Fibroblast of villous mesenchyme (primary cell): ENCODE measurements at places on chromosomes 5 and 9. TPM values are rescaled to one million over a fixed set of nuclear protein-coding genes. Genes with fewer than 3 reads are reported as not detected.

DNA sequence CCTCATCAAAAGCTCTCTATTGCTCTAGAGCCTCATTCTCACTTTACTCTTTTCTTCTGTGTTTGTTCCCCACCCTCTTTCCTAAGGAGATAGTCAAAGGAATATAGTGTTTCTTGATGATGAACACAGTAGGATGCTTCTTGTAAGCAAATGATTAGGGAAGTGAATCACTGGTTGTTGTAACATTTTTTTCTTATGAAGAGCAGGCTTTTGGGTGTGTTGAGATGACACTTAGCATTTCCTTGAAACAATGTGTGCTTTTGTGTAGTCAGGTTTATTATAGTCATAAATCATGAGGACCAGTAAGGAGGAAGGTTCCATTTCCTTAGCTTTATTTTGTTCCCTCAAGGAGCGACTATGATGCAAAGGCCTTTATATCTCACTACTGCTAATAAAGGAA is 1991.3 kb upstream of the C9orf72 start:
- DNase-seq: peak; percentile 86

DBH gene
- total RNA-seq: not detected in 2 replicates

DNA sequence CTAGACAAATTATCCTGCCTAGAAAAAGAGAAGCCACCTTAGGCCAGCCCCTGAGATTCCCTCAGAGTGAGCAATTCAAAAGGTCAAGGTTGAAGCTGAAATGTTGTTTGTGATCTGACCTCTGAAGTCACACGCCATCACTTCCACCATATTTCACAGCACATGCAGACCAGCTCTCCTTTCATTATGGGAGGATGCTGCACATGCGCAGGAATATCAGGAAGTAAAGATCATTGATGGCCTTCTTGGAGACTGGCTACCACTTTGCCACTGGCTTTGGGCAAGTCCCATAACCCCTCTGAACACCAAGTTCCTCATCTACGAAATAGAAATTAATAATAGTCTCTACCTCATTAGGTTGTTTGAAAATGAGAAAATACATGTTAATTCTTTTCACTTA is 39.5 kb downstream of the CDO1 start:
- no peak for DNase-seq

DNA sequence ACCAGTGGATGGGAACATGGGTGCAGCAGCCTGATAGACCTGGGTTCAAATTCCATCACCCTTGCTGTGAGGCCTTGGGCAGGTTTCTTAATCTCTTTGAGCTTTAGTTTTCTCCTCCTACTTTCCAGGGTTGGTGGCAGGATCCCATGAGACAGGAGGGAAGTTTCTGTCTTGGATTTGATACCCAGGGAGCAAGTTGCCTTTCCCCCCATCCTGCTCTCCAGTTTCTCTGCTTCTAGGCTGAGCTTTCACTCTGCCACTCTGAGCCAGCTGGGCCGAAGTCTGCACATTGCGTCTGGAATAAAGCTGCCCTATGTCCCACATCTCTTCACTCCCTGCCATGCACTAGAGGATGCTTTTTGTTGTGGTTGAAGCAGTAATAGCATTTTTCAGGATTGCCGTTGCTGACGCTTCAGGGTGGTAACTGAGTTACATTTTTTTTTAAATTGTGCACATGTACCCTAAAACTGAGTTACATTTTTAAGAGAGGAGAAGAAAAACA is 40.5 kb upstream of the ANGPTL2 start:
- no peak for DNase-seq

PCDH12 gene
- under 0.01 TPM in 1 of 2 replicates, not detected in the other for total RNA-seq

- DNase-seq: no peak
Measured at GRCh38 chr5:62645223-62645622, 66.6 kb downstream of the LRRC70 start.

C5orf58 gene
- not detected in 2 replicates for total RNA-seq

SLC4A9 gene
- not detected in 2 replicates for total RNA-seq

DNA sequence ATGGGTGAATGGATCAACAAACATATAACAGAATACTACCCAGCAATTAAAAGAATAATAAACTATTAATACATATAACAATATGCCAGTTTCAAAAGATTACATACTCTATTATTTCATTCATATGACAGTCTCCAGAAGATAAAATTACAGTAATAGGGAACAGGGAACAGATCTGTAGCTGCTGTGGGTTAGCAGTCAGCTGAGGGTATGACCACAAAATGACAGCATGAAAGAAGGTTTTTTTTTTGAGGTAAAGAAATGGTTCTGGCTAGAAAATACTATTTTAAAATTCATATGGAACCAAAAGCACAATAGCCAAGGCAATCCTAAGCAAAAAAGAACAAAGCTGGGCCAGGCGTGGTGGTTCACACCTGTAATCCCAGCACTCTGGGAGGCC is 73.0 kb upstream of the NR5A1 start:
- no peak for DNase-seq

- peak; percentile 61 for DNase-seq
Measured at GRCh38 chr9:21454149-21454548, 13.9 kb downstream of the IFNA1 start.

PLEKHG4B gene
- total RNA-seq: under 0.01 TPM in 2 replicates

GRCh38 chr9:11194246-11194645 is 581.4 kb upstream of the PTPRD start:
- DNase-seq: no peak

WDR70 gene
- total RNA-seq: 23.5 and 29.4 TPM in 2 replicates

DNA sequence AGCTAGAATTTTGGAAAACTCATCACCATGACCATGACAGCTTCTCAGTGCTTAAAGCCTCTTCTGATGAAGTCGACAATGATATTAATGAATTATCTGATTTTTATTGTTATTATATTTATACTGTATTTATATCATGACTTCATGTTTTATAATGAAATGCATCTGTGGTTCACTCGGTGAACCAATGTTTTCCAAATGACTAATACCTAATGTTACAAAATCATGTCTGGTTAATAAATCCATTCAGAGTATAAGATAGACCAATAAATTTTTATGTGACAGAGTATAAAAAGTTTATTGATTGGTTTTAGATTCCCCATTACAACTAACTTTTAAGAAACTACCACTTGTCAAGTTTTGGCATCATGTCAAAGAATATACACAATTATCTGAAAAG is 416.5 kb downstream of the MLLT3 start:
- peak; percentile 59 for DNase-seq

HRH2 gene
- not detected in 2 replicates for total RNA-seq

GRCh38 chr5:7434914-7435313 is 39.0 kb downstream of the ADCY2 start:
- DNase-seq: no peak

RMRP gene
- total RNA-seq: 103,191 and 163,599 TPM in 2 replicates

PTGR1 gene
- 85.4 and 116 TPM in 2 replicates for total RNA-seq

GRIA1 gene
- total RNA-seq: 8.1 and 22.5 TPM in 2 replicates

- no peak for DNase-seq
Measured at GRCh38 chr5:137960819-137961218, 71.6 kb downstream of the PKD2L2 start.

GABRA1 gene
- not detected in 2 replicates for total RNA-seq

- peak; percentile 10 for DNase-seq
Measured at GRCh38 chr5:120684749-120685415, 220.8 kb downstream of the PRR16 start.

- DNase-seq: no peak
Measured at GRCh38 chr9:133112663-133113026, 8.4 kb downstream of the RALGDS start.

SV2C gene
- total RNA-seq: not detected in 2 replicates

GRCh38 chr9:128034821-128035652 is 32.1 kb downstream of the NAIF1 start:
- peak; percentile 87 for DNase-seq

GRCh38 chr5:126403876-126404275 is 19.3 kb upstream of the GRAMD2B start:
- DNase-seq: no peak

DNA sequence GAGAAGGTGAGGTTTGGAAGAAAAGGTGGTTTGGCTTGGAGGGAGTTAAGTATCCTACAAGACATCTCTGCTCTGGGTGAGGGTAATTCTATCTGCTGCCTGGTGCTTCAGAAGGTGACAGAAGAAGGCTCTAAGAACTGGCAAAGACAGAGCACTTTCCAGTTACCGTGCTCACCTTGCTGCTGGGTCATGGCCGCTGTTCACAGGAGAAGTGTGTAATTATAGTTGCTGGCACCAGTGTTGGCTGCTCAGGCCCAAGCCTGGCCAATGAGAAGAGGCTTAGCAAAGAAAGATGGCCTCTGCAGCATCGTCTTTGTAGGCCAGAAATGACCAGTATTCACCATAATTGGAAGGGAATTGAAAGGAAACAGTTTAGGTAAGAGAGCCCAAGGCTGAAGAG is 37.9 kb upstream of the KLF9 start:
- DNase-seq: no peak

SPAG8 gene
- 0.32 and 0.86 TPM in 2 replicates for total RNA-seq

CD14 gene
- total RNA-seq: 0.97 and 2.2 TPM in 2 replicates

GRCh38 chr9:122334916-122335315 is 35.9 kb upstream of the PTGS1 start:
- no peak for DNase-seq

DNA sequence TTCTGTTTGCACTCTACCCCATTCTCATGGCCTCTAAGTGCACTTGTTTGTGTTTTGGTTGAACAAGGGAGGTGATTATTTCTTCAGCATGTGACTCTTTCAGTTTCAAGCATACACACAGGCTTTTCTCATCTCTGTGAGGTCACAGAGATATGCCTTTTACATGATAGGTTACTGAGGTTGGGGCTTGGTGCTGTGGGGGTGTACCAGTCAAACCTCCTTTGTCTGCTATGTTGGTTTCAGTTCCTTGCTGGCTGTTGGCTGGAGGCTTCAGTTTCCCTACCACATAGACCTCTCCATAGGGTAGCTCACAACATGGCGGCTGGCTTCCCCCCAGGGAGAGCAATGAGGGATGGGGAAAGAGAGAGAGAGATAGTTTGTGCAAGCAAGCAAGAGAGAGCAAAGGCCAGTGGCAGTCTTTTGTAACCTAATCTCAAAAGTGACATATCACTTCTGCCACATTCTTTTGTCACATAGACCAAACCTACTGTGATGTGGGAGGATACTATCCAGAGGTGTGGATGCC is 96.7 kb upstream of the SEMA6A start:
- no peak for DNase-seq

- DNase-seq: no peak
Measured at GRCh38 chr5:163822548-163822947, 317.1 kb downstream of the MAT2B start.

GRCh38 chr5:55636683-55637082 is 75.4 kb downstream of the SLC38A9 start:
- DNase-seq: peak; percentile 69

- peak; percentile 43 for DNase-seq
Measured at GRCh38 chr5:123545506-123545905, 33.5 kb downstream of the CSNK1G3 start.

- no peak for DNase-seq
Measured at GRCh38 chr9:135374591-135374990, 105.0 kb upstream of the PPP1R26 start.

- no peak for DNase-seq
Measured at GRCh38 chr9:12162181-12162815, 530.9 kb upstream of the TYRP1 start.

DNA sequence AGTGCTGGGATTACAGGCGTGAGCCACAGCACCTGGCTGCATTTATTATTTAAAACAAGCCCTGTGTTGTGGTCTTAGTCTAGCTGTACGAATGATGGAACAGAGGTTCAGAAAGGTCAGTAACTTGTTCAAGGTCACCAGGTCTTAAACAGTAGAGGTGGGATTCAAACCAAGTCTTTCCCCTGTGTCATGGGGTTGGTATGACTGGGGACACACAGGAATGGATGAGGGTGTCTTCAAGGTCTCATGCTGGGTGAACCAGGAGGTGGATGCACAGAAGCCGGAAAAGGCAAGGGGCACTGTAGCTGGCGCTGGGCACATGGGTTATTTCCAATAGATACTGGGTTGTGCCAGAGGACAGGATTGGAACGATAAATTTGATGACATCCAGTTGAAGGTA is 32.2 kb upstream of the TJP2 start:
- no peak for DNase-seq

DNA sequence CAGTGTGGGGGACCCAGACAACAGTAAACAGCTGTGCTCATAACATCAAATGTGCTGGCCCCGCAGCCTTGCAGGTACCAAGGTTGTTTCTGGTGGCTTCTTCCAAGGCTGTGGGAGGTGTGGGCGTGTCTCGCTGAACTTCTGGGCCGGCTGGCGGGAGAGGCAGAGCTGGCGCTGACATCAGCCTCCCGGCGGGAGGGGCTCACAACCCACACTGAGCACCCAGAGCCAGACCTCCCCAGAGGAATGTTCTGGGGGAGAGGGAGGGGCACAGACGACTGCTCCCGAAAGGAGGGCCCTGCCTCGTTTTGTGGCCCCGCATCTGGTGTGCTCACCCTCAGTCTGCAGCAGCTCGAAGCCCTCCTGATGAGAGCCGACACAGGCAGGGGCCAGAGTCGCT is 6.9 kb upstream of the SLC12A7 start:
- peak; percentile 38 for DNase-seq

- DNase-seq: no peak
Measured at GRCh38 chr9:1046639-1047572, 3.3 kb upstream of the DMRT2 start.

SPATA31C1 gene
- total RNA-seq: not detected in 2 replicates

LCN1 gene
- not detected in 2 replicates for total RNA-seq

HTR4 gene
- not detected in 2 replicates for total RNA-seq

DNA sequence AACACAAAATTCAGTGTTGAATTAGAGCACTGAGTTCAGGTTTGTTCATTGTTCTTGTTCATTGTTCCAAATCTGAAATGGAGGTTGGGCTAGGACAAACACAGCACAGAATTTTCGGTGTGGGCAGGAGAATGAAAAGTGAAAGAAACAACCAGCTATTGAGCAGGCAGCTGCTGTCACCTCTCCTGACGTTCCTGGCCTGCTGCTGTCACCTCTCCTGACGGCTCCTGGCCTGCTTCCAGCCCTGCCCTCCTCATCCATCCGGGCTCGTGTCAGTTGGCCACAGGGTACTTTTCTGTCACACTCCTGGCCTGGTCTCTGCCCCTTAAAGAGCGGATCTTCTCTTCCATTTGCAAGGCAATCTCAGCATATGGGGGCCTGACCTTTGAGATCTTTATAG is 45.2 kb upstream of the CKMT2 start:
- no peak for DNase-seq

GRCh38 chr5:152315942-152316341 is 89.1 kb downstream of the NMUR2 start:
- DNase-seq: no peak

PDCD1LG2 gene
- total RNA-seq: 31.6 and 59.6 TPM in 2 replicates

- DNase-seq: no peak
Measured at GRCh38 chr5:153793699-153794098, 245.0 kb downstream of the FAM114A2 start.
